ENCODE measurements at places on chromosomes 12 and 14.

GRCh38 chr14:52391881-52392615 lies 77.9 kb downstream of the PTGER2 start:
- DNase-seq = no peak

DNA sequence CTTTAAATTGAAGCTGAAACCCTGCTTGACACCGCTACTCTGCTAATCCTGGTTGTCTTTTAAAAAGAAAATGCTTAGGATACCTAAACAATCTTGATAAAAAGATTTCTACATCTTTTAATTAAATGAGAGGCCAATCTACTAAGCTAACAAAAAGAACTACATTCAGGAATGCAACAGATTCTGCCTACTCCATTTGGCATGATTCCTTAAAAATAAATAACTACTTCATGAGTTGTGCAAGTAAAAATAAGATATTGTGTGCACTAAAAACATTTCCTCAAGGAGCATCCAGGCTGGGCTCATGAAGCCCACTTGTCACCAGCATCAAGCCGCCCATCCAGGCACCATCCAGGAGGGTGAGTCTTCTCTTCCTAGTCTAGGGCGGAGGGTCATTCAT lies 197.5 kb downstream of the PAX9 start:
- DNase-seq = no peak

DNA sequence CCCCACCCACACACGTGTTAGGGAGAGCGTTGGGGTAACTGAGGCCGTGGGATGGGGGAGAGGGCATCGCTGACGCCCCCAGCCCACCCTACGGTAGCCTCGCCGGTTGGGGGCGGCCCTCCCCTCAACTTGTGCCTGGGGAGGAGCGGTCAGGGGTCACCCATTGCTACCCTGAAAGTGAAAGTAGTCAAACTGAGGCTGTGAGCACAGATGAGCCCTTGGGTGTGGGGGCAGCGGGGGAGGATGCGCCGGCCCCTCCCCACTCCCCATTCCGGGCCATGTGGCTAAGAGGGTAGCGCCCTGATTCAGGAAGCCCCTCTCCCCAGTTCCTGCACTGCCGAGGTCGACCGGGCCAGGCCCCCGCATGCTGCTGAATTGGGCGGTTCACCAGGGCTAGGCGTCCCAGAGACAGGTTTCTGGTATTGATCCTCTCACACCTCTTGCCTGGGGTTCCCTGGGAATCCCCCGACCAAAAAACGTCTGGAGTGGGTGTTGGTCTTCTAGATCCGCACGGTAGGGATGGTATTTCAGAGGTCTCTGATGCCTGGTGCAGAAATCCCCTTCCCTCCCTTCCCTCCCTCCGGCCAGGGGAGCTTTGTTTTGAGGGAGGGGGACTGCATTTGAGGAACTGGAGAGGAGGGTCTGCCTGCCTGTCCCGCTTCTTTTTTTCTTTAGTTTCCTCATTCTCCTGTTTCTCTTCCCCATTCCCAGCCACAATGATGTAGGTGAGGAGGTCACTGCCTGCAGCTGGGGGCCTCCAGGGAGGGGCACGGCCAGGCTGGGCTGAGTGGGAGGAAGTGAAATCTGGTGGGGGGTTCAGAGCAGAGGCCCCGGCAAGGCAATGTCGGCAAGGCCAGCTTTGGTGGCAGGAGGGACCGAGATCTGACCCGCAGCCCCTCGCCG lies 1.0 kb downstream of the SH2B3 start:
- peak; percentile 61 for DNase-seq

DNA sequence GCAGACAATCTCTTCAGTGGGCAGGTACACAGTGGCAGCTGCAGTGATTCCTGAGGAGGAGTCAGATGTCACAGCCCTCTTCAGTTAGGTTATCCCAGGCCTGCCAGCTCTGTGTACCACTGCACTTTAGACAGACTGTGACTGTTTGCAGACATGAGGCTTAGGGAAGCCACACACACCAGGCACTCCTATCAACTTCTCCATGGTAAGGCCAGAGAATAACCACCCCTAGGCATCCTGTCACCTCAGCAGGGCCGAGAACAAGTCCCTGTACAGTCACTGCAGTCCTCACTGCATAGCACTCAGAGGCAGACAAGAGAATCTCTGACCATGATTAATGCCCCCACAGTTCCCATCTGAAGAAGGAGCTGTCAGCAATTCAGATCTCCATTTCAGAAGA lies 296.5 kb downstream of the GALC start:
- no peak for DNase-seq

DNA sequence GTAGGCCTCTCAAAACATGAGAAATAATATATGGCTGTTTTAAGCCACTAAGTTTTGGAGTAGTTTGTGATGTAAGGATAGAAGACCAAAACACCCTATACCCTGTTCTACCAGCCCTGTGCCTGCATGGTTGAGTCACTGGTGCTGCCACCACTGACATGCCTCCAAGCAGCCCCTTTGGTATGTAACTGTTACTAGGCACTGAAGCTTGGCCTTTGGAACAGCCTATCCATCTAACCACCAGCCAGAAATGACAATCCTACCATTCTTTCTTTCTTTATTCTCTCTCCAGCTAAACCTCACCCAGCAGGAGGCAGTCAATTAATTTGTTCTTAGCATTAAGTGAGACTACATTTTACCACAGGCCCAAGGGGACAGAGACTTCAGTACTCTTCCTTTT lies 240.3 kb downstream of the MSRB3 start:
- DNase-seq = no peak

DNA sequence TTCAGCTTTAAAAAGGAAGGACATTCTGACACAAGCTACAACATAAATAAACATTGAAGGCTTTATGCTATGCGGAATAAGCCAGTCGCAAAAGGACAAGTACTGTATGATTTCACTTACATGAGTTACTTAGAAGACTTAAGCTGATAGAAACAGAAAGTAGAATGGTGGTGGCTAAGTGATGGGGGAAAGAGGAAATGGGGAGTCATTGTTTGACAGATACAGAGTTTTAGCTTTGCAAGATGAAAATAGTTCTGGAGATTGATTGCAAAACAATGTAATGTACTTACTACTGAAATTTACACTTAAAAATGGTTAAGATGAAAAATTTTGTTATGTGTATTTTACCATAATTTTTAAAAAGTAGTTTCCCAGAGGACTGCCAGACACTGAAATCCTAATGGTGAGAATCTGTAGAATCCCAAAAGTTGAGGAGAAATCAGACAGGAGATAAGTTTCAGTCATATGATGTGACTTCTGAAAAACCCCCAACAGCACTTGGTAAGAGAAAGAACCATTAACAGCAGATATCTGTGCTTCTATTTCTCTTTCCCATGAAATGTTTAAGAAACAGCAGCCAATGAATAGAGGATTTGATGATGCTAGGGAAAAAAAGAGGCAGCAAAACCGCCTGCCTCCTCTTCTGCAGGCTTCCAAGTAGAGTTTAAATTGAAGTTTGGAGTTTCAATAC lies 16.6 kb upstream of the CLEC2A start:
- DNase-seq = no peak

DNA sequence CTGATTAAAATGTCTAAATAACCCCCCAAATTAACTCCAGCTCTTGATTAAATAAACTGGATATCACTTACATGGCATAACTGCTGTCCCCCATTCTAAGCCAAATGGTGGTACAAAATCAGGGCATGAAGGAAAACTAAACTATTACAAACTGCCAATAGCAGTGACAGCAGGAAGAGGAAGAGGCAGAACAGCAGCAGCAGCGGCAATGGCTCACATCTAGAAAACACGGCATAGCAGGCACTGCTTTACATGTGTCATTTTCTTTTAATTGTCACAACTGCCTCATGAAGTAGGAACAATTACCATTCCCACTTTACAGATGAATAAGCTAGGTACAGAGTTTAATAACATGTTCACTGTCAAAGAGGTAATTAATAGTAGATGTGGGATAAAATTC lies 92.0 kb downstream of the EPS8 start:
- no peak for DNase-seq

All from stimulated activated CD4-positive, alpha-beta T cell treated with anti-CD3 and anti-CD28 coated beads, Interleukin-4, amount 100 ng/mL, for 1 hour (primary cell).